ENCODE measurements at places on chromosomes 6 and 20.

- no peak for DNase-seq
These were observed 928.3 kb downstream of the TBC1D32 start for GRCh38 chr6:120405947-120406346.

- no peak for DNase-seq
These were observed 391.8 kb upstream of the MMS22L start for GRCh38 chr6:97674802-97675201.

DNA sequence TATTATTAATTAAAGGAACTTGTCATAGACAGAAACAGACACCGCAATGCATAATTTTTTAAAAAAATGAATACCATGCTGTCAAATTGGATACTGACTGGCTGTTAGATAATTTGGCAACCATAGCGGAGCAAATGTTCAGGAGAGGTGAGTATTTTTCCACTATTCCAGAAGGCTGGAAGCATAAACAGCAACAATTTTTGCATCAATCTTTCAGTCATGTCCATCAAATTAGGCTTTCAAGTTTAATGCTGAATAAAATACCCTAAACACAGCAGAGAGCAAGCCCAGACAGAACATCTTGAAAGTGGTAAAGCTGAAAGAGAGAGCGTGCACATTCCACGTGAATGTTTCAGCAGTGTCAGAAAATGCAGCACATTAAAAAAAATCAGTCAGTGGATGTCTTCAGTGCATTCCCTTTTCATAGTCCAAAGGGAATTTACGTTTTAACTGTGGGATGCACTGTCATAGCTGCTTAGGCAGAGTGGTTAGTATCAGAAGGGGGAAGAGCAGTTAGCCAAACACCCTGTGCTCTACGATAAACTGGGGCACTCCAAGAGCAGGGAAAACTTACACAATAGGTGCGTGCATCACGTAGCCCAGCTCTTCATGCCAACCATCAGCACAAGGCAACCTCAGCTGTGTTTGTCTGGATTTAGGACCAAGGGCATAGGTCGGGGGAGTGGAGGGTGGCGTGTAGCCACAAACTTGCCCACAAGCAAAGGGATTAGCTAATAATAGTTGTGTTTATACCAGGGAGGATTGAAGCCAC lies 116.2 kb upstream of the STMND1 start:
- DNase-seq: no peak

GRCh38 chr20:38986663-38987062 lies 24.5 kb downstream of the DHX35 start:
- DNase-seq: no peak

DNA sequence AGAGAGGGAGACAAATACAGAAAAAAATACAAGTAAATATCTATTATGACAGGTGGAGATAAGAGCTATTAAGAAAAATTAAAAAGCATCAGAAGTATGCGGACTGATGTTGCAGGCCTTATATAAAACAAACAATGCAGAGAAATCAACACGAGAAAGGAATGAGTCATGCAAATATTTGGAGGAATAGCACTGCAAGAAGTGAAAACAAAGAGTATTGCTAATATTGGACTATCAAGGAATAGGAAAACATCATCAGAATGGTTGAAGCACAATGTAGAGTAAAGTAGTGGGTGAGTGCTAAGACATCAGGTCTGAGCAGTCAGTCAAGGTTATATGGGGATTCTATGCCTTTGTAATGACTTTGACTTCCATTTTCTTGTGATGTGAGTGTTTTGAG lies 657.5 kb upstream of the GJE1 start:
- no peak for DNase-seq

GRCh38 chr6:11538052-11538818 lies 686 bp downstream of the TMEM170B start:
- DNase-seq: peak; percentile 56

DNA sequence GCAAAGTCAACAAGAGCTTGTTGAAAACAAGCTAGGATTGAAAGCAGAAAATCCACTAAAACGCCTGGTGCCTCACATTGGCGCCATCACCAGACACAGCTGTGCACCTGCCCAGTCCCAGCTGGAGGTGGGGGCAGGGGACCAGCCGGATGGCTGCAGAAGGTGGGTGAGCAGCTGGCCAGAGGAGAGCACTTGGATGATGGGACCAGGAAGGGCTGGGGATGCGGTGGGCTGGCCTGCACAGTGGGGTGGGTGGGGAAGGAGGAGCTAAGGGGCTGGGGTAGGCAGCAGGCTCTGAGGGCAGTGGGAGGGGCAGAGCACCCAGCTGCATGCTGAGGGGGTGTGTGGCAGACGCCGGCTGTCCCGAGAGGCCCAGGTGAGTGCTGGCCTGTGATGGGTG lies 7.1 kb downstream of the CABLES2 start:
- DNase-seq: no peak

DNA sequence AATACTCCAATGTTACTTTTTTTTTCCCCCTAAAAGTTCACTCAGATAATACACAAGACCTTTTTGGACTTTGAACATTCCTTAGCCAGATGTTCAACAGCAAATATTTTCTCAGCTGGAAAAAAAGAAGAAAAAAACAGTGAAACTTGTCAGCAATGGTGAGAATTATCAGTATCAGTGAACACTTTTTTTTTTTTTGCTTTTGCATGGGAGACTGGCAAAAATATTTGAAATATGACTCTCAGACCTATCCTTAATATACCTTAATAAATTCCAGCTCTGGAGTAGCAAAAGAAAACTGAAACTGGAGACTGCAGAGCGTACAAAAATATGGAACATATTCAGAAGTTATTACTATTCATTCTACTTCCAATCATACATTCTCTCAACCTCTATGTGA lies 92.3 kb downstream of the RFPL4B start:
- DNase-seq: no peak

DNA sequence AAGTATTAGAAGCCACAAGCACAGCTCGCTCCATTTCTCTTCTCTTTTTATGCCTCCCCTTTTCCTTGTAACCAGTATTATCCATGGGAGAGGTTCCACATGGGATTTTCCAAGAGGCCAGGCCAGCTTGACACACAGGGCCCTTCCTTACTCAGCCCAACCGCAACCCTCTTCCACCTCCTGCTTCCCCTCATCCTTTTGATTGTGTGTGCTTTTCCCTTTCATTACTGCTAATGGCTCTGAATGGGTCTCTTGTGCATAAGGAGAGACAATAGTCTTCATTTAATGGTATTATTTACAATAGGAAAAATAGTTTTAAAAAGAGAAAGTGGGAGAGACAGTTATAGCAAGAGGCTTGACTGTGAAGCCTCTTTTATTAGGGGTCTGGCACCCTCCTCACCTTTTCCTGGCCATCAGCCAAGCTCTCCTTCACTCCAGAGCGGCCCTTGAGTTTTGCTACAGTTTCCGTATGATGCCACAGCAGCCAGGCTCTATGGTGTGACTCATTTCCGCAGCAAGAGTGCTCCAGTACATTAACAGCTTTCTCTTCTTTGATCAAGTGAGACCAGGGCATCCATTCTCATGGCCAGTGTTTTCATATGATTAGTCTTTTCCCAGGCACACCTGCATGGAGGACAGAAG lies 579.5 kb downstream of the TFAP2B start:
- no peak for DNase-seq

DNA sequence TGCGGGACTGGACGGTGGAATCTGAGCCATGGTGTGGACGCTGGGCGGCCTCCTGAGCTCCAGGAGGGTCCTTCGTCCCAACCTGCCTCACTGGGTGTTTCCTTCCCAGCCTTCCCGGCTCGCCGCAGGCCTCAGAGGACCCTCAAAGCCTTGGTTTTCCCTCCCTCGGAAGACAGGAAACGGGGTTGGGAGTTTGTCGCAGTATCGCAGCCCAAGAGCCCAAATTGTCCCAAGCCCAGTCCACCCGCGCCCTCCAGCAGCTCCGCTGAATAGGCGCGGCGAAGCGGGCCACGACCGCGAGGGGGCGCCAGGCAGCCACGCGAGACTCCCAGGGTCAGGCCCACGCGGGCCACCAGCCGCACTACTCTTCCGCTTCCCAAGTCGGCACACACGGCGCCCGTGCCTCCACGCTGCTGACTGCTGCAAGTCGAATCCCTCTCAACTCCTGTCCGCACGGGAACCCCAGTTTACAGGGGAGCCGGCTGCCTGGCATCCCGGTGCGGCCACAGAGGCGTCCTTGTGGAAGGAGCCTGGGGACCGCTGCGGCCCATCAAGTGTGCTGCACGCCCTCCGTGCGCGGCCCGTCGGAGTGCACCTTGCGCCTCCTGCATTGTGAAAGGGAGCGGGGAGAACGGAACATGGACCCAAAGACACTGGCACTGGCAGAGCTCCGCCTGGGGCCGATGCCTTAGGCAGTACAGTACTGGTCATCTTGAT lies 40.4 kb upstream of the HMGA1 start:
- DNase-seq: peak; percentile 40

- DNase-seq: no peak
These were observed 3.6 kb upstream of the PLCB1 start for GRCh38 chr20:8128291-8129060.

DNA sequence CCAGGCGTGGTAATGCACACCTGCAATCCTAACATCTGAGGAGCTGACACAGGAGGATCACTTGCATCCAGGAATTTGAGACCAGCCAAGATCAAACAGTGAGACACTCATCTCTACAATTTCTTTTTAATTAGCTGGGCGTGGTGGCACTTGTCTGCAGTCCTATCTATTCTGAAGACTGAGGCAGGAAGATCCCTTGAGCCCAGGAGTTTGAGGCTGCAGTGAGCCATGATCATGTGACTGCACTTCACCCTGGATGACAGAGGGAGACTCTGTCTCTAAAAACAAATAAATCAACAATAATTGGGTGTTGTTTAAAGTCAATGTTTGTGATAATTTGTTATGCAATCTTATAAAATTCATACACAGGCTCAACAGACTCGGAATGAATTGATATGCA lies 18.0 kb upstream of the HLA-A start:
- DNase-seq: no peak

DNA sequence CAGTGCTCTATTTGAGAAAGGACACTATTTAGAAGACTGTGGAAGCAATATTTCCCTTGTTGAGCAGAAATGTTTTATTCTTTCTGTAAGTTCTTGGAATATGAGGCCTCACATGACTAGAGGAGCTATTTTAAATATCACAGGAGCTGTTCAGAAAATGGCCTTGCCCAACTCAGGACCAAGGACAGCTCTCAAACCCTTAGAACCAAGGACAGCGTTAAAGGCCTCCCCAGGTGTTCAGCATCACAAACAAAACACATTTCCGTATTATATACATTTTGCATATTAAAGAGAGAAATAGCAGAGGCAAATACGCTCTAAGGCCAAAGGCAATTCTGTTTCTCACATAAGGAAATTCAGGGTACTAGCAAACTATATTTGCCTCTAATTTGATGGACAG lies 631.4 kb downstream of the CDH26 start:
- DNase-seq: no peak

GRCh38 chr6:133040094-133040802 lies 200.9 kb upstream of the EYA4 start:
- peak; percentile 3 for DNase-seq

DNA sequence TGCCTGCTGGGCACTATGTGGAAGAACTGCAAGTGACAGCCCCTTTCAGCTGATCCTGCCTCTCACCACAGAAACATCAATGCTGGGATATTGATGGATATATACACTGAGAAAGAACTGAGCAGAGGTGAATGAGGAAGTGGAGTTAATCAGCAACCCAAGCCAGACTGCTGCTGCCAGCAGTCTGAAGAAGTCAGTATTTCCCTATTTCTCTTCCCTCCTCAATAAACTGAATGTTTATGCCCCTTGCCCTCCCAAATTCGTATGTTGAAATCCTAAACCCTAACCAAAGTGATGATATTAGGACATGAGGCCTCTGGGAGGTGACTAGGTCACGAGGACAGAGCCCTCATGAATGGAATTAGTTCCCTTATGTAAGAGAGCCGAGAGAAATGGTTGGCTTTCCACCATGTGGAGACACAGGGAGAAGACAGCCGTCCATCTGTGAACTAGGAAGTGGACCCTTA lies 76.3 kb downstream of the CDK19 start:
- no peak for DNase-seq

- DNase-seq: no peak
These were observed 16.4 kb downstream of the SYNJ2 start for GRCh38 chr6:157997893-157998608.

- no peak for DNase-seq
These were observed 52.8 kb downstream of the FKBP5 start for GRCh38 chr6:35635601-35636597.

DNA sequence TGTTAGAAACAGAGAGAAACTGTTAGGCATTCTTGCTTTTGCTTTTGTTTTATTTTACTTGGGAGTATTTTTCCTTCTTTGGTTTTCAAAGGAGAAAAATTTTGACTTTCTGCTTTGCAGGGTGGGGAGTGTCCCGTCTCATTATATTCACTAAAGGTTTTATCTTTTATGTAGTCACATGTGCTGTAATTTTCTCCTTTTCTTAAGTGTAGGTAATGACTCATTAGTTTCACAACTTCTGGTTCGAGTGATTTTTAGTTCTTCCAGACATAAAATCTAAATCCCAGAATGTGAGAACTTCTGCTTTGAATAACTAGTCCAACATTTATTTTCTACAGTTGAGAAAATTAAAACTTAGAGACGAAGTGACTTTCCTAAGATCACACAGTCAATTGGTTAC lies 37.7 kb downstream of the ADGRF1 start:
- DNase-seq: no peak

DNA sequence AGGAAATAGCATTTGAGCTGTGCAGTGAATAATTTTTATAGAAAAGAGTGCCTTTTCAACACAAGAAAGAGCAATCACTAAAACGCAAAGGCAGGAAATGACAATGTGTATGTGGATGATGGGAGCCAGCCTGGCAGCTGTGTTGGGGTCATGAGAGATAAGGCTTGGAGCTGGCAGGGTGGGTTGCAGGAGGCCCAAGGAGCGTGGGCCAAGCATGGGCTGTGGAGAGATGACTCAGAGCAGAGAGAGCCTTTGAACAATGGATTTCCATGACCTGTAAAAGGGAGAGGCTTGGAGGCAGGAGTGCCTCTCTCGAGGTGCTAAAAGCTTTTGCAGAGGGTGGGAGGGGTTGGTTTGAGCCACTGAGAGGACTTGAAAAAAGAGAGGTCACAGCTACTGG lies 6.6 kb upstream of the TBC1D7 start:
- no peak for DNase-seq

- DNase-seq: peak; percentile 6
These were observed 37.6 kb upstream of the HINT3 start for GRCh38 chr6:125918681-125919566.

GRCh38 chr6:158284876-158285655 lies 27.2 kb upstream of the TULP4 start:
- DNase-seq: no peak

- DNase-seq: no peak
These were observed 3.3 kb upstream of the ASXL1 start for GRCh38 chr20:32354592-32355416.

DNA sequence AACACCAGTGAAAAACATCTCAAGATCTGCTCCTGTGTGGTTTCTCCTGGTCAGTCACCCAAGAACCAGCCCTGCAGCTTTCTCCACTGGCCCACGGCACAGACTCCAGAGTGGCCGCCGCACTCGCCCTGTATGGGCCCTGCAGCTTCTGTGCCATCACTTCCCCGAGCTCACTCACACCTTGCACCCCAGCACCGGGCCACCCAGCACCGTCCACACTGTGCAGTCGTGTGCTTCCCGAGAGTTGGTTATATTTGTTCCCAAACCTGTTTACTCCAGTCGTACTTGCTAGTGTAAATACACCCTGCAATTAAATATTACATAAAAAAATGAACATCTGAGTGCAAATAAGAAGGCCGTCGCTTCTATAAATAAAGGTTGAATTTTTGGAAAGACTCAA lies 341.7 kb downstream of the CDH26 start:
- DNase-seq: no peak

GRCh38 chr20:39489986-39490560 lies 527.9 kb downstream of the DHX35 start:
- DNase-seq: no peak

Measured in NCI-H526 treated with DMSO at 0.1 percent for 48 hours (cell line).